ENCODE measurements at places on chromosomes 6 and 20.

DNA sequence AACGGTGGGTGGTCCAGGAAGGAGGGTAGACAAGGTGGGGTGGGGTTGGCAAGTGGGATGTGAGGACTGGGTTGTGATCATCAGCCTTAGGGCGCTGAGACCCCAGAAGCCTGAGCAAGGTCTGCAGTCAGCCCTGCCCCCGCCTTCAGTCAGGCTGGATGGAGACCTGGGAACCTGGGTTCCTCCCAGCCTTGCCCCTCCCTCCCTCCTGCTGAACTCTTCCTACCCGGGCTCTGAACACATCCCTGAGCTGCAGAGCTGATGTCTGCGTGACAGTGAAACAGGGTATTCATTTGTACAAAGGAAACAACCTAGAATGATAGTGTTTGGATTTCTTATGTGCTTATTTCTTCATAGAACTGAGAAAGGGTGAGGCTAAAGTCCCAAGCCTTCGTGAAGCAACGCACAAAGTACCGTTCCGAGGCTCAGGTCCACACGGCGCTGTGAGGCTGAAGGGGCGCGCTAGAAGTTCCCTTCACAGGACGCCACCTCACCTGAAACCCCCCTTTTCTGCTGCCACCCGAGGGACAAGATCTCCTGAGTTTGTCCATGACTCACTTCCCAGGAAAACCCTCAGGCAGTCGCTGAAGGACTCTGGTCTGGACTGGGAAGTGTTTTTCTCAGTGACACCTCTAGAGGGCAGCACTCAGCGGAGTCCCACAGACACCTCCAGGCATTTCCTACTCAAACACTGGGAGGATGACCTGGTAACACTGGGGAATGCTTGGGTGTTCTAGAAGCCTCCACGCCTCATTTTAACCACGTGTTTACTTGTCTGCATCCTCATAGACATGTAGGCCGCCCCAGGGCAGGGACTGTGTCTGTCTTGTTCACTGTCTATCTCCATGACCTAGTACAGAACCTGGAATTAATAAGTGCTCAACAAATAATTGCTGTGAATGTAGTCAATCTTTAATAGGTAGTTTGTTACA lies 1.2 kb downstream of the GSTA5 start:
- DNase-seq: peak; percentile 60

GRCh38 chr6:110125361-110125760 lies 54.1 kb downstream of the WASF1 start:
- DNase-seq: no peak

DNA sequence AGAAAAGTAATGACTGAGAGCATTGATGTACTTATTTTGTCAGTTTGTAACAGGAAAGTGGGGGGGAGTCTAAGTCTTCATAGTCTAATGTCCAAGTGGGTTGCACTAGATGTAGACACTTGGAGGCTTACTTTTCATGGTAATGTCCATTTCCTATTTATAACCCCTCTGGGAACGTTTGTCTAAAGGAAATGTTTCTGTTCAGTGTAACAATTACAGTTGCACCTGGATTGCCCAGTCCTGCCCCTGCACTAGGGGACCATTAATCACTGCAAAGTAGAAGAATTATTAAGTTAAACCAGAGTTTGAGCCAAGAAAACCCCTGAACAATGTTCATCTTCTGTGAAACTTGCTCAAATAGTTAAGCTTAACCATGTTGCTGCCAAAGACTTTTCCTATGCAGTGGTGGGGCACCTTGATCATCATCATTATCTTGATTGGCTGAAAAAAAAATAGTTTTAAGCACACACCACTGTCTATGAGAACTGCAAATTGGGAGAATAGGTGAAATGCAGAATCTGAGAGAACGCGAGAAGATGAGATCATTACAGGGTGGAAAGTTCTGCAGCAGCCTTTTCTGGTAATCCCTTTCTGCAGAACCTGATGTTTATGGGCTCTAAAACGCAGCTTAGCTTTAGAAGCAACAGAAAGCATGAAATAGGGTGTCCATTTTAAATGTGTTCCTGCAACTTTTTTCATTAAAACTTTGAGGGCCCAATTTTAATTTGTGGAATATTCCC lies 106.0 kb downstream of the ZNF217 start:
- DNase-seq: no peak

- no peak for DNase-seq
Observed at GRCh38 chr20:31548820-31549512, 34.7 kb downstream of the HM13 start.

- DNase-seq: peak; percentile 85
Observed at GRCh38 chr6:235763-236360, 56.4 kb upstream of the DUSP22 start.

Measured in suppressor macrophage treated with lipopolysaccharide for 1 hour (primary cell).